ACHN (cell line): ENCODE measurements at places on chromosomes 11 and 22.
A peak's percentile ranks its signal among the peaks of the same experiment; 100 is the strongest.

DNA sequence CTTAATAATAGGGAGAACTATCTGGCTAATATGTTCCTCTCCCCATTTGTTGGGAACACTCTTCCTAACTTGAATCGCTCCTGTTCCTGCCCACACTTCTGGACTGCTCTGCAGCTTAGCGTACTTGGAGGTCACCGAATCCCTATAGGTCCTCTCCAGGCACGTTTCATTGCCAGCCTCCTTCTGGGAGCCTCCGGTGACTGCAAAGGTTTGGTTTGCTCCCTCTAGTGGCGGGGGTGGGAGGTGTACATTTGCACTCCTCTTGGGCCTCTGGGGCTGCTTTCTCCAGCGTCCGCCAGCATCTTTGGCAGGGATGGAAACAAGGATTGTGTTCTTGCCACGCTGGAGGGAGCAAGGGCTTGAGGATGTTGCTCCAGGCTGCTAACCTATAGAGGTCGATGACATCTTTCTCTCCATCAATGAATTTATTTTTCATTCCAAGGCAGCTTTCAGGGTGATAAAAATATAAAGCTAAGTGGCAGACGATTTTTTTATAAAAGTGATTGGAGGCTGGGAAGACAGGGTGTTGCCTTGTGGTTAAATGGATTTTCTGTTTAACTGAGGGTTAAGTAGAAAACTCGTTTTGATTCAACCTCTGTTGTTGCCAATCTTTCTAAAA, 48.7 kb downstream of the TSPAN18 start:
- DNase-seq = peak; percentile 62

DNA sequence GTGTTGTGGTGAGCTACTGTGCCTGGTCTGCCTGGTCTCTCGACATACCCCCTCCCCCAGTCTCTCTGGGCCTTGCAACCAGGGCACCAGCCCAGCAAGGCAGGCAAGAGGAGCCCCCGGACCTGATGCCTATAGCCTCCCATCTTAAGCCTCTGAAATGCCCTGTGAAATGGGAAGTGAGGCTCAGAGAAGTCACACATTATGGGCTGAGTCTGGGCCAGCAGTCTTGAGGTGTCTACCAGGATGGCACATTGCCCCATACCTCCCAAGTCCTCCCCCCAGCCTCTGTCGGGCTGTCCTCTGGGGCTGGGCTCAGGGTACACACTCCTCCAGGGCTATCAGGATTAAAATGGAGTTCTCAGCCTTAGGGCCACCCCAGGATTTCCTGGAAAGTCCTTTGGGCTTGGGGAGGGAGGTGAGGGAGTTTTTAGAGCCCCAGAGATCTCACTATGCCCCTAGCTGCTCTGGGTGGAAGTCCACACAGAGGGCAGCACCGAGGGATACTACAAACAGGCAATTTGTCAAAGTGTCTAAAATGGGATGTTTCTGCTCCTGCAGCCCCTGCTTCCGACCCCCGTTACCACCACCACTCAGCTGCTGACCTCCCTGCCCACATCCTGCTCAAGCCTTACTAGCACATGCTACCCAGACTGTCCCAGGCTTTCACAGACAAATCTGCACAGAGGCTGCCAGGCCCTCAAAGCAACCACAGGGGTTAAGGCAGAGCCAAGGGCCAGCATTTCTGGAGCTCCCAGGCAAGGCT, 3.1 kb upstream of the SH3BP1 start:
- peak; percentile 54 for DNase-seq

GRCh38 chr11:114883472-114883871, 205.1 kb downstream of the NXPE2 start:
- no peak for DNase-seq

- DNase-seq = no peak
Measured at GRCh38 chr11:629237-629583, 2.2 kb upstream of the SCT start.

DNA sequence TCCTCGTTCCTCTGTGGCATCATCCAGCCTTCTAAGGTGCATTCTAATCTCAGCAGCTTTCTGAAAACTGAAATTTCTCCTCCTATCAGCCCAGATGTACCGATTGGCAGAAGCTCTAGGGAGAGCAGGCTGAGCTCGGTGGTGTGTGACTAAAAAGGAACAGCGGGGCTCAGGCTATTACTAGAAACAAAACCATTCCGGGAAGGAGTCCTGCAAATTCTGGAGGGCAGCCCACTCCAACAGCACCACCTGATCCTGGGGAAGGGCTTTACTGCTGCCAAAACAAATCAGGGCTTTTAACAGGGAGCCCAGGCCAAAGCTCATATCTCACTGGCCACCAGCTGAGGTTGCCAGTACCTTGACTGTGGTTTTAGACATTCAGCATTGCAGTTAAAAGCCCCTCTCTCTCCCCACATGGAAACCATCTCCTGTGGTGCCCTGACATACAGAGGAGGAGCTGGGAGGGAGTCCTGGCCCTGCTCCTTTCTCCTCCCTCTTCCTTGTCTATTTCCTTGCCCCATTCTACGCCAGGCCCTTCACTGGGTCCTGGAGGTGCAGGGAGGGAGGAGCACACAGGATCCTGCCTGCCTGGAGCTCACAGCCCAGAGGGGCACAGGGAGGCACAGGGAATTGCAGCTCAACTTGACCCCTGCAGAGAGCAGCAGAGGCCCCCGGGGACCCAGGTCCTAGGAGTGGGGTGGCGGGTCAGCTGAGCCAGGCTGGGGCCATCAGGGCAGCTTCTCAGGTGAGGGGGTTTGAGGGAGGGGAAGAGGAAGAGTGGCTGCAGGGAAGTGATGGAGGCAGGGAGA, 889 bp downstream of the PLAAT4 start:
- DNase-seq = peak; percentile 27

DNA sequence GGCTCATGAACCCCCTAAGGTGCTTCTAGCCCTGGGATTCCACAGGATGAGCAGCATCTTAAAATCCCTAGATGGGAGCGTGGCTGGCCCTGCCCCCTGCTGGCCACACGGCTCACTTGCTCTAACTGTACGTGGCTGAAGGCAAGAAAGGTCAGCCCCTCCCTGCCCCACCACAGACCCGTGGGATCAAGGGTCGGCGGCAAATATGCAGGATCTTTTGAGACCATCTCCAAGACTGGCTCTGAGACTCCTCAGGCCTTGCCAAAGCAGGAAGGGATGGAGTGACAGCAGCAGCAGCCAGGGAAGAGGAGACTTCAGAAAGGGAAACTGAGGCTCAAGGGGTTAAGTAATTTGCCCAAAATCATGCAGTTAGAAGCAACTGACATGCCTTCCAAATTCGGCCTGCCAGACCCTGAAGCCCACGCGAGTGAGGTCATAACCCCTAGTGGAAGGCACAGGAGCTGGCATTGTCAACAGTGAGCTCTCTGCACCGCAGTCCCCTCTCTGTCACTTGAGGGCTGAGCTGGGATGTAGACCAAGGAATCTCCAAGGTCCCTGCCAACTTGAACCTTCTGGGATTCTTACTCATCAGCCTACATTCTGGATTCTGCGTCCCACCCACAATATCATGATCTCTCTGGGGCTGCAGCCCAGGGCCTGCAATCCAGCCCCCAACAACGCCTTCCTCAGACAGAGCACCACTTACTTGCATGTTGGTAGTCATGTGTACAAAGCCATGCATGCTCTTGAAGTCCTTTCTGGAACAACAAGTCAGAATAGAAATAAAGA, 31.4 kb downstream of the CREB3L1 start:
- DNase-seq = peak; percentile 66

GRCh38 chr11:121235057-121235456, 57.5 kb upstream of the SC5D start:
- DNase-seq = no peak

GRCh38 chr11:129972611-129973010, 30.0 kb downstream of the PRDM10 start:
- no peak for DNase-seq

DNA sequence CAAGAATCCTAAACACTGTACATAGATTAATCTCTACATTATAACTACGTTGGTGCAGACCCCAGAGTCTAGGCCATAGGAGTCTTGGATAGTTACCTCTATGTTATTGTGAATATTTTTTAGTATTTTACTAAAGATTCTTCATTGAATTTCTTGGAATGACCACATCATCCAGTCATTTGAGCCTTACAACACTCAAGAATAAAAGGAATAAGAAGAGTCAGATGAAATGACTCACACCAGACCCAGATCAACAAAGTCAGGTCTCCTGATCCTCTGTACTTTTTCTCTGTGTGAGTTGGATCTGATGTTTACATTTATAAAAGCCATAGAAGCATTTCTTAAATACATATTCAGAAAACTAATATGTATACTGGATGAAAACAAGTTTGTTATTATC, 179.2 kb upstream of the ARHGAP20 start:
- DNase-seq = no peak

DNA sequence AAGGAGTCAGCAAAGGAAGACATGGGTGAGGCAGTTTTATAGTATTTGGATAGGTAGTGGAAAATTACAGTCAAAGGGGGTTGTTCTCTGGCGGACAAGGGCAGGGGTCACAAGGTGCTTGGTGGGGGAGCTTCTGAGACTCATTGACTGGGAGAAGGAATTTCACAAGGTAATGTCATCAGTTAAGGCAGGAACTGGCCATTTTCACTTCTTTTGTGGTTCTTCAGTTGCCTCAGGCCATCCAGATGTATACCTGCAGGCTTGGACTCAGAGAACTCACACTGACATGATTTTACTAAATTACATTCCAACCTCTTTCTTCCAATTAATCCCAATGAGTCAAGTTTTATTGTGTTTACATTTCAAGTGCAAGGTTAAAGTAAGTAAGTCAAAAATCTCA, 240.5 kb upstream of the API5 start:
- DNase-seq = no peak

- DNase-seq = no peak
Measured at GRCh38 chr22:37546437-37547250, 13.6 kb upstream of the CDC42EP1 start.

DNA sequence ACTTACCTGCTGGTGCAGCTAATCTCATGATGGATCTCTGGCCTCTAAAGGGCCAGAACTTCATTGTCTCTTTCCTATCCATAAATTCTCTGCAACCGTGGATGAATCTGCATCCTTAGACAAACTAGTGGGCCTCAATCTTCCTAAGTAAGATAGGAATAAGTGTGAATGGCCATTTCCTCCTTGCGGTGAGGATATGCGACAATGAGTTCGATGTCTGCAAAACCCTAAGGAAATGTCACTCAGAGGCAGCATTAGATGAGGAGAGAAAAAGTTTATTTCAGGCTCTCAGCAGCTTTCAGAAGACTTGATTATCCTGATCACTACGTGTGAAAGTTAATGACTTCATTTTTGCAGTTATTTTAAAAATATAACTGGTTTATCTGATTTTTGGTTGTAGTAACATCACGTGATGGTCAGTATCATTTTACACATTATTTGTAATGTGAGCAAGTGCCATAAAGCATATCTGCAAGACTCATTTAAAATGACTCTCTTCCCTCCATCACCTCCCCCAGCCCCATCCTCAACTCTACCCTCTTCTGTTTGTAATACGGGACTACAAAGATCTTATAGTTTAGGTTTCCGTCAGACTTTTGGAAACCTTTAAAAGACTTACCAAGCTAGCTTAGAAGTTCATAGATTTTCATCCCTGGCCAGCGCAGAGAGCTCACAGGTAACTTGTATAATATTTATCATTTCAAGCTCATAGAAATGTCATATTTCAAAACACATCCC, 10.2 kb downstream of the GRAP2 start:
- no peak for DNase-seq

- DNase-seq = no peak
Measured at GRCh38 chr11:99171330-99171729, 150.6 kb downstream of the CNTN5 start.

- no peak for DNase-seq
Measured at GRCh38 chr11:100676901-100677300, 10.2 kb upstream of the ARHGAP42 start.

GRCh38 chr11:115452241-115452640, 52.0 kb downstream of the CADM1 start:
- DNase-seq = no peak
